ENCODE measurements at places on chromosomes 13 and 19. TPM values are rescaled to one million over a fixed set of nuclear protein-coding genes. Genes with fewer than 3 reads are reported as not detected.

Gene KCTD15
- 62.9 TPM for total RNA-seq

Gene NCCRP1
- not detected for total RNA-seq

Gene ZNF729
- total RNA-seq: not detected

Gene SIPA1L3
- total RNA-seq: 13.9 TPM

Measured in posterior vena cava (tissue), 2 donors.